Mesothelial cell of epicardium (in vitro differentiated cells): ENCODE measurements at places on chromosomes 4 and X. TPM values are rescaled to one million over a fixed set of nuclear protein-coding genes. Genes with fewer than 3 reads are reported as not detected.

Gene MTMR8
- total RNA-seq, result 2.8 to 3.7 TPM (median 3.0 TPM) in 3 replicates

Gene KIF4A
- 12.2 to 13.1 TPM (median 12.7 TPM) in 3 replicates for total RNA-seq

Gene COL25A1
- total RNA-seq, result 55.8 to 67.6 TPM (median 56.7 TPM) in 3 replicates

DNA sequence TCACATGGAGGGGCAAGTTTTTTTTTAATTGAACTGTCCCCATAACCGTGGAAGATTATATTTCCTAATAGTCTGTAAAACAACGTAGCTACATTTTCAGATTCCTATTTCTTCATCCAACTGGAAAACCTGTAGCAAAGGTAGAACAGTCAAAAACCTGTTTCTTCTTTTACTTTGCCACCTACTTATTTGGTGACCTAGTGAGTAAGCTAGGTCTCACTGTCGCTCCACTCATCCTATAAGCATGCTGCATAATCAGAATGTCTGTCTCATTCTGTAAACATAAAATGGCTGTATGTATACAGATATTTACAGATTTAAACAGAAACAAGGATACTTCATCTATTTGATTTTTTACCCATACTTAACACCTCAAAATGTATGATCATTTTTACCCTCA, 20.4 kb downstream of the MAML3 start:
- H3K4me3 ChIP-seq, result no peak overlapping the region
- H3K4me1 ChIP-seq, result peaks cover 45% of the 10 kb centered on the region
- no peaks in the 10 kb centered on the region for H3K36me3 ChIP-seq
- H3K27me3 ChIP-seq, result no peaks in the 10 kb centered on the region
- DNase-seq, result no peak

DNA sequence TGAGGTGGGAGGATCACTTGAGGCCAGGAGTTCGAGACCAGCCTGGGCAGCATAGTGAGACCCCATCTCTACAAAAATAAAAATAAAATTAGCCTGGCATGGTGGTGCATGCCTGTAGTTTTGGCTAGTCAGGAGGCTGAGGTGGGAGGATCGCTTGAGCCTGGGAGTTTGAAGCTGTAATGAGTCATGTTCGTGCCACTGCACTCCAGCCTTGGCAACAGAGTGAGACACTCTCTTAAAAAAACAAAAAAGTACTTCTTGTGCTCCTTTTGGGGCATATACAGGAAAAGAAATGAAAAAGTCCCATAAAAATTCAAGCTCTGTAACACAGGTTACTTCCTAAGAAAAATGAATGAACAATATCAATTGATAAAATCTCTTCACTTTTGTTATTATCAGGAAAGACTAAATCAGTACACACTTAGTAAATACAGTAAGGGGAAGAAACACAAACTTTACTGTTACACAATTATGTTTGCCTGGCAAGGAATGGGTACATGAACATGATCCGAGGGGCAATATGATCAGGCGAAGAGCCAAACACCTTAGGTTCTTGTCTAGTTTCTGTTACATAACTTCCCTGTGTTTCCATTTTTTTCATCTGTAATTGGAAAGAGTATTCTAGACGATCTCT, 46.9 kb downstream of the CCDC158 start:
- no peaks in the 10 kb centered on the region for H3K27me3 ChIP-seq
- H3K4me3 ChIP-seq, result no peak overlapping the region
- H3K4me1 ChIP-seq, result peaks cover 31% of the 10 kb centered on the region
- H3K27ac ChIP-seq, result no peak overlapping the region

GRCh38 chr4:107987916-107988762, 1.6 kb upstream of the HADH start:
- H3K27me3 ChIP-seq, result no peaks in the 10 kb centered on the region
- no peak overlapping the region for H3K27ac ChIP-seq
- no peaks in the 10 kb centered on the region for H3K36me3 ChIP-seq

- no peaks in the 10 kb centered on the region for H3K27me3 ChIP-seq
- H3K4me1 ChIP-seq, result peaks cover 3% of the 10 kb centered on the region
- peak overlapping the region; percentile 64 for H3K27ac ChIP-seq
- no peak for DNase-seq
- H3K4me3 ChIP-seq, result no peak overlapping the region
- no peaks in the 10 kb centered on the region for H3K36me3 ChIP-seq
Measured at GRCh38 chr4:24743927-24744326, 51.4 kb upstream of the SOD3 start.

DNA sequence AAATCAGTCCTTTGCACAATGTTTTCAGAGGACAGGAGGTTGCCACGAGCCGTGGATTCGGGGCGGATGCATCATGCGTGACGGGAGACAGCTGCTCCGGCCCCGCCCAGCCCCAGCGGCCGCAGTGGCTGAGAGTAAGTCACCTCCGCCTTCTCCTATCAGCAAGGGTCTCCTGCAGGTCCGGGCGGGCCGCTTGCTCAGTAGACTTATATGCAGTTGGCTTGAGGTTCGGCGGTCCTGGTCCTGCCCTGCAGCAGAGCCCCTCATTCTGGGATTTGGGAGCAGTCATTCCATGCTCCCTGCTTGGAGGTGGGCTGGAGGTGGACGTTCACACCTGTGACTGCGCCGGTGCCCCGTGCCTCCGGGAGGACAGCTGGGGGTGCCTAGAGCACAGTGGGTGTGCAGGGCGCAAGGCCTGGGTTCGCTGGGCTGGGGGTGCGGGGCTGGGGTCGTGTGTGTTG, 86.3 kb upstream of the ADRA2C start:
- H3K27me3 ChIP-seq, result peaks cover 71% of the 10 kb centered on the region
- no peak overlapping the region for H3K4me3 ChIP-seq
- no peaks in the 10 kb centered on the region for H3K36me3 ChIP-seq
- H3K4me1 ChIP-seq, result no peaks in the 10 kb centered on the region
- H3K27ac ChIP-seq, result no peak overlapping the region
- DNase-seq, result no peak

GRCh38 chr4:95838192-95838591, 1.7 kb upstream of the PDHA2 start:
- H3K4me3 ChIP-seq, result no peak overlapping the region
- no peaks in the 10 kb centered on the region for H3K27me3 ChIP-seq
- H3K27ac ChIP-seq, result no peak overlapping the region
- no peak for DNase-seq

- H3K27ac ChIP-seq, result no peak overlapping the region
- H3K4me3 ChIP-seq, result no peak overlapping the region
- no peaks in the 10 kb centered on the region for H3K27me3 ChIP-seq
- H3K36me3 ChIP-seq, result no peaks in the 10 kb centered on the region
Measured at GRCh38 chr4:33054656-33055196, 2334.6 kb downstream of the PCDH7 start.

DNA sequence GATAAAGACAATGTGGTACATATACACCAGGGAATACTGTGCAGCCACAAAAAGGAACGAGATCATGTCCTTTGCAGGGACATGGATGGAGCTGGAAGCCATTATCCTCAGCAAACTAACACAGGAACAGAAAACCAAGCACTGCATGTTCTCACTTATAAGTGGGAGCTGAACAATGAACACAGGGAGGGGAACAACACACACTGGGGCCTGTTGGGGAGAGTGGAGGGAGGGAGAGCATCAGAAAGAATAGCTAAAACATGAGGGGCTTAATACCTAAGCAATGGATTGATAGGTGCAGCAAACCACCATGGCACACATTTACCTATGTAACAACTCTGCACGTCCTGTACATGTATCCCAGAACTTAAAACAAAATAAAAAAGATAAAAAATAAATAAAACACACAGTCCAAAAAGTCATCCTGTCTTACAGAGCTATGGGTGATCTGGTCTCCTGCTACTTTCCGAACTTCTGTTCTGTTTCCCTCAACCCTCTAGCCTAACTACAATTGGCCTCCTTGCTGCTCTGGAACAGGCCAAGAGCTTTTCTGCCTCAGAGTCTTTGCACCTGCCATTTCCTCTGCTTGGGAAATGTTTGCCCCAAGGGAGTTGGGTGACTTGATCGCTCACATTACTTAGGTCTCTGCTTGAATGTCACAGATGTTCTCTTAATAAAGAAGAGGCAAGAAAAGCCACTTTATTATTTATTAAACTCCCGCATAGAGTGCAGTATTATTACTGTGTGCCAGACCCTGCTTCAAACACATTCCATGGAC, 1.1 kb upstream of the CD38 start:
- H3K27ac ChIP-seq, result no peak overlapping the region
- H3K4me3 ChIP-seq, result no peak overlapping the region
- no peaks in the 10 kb centered on the region for H3K36me3 ChIP-seq
